Suppressor macrophage (primary cell): ENCODE measurements at places on chromosomes 11 and 22.

DNA sequence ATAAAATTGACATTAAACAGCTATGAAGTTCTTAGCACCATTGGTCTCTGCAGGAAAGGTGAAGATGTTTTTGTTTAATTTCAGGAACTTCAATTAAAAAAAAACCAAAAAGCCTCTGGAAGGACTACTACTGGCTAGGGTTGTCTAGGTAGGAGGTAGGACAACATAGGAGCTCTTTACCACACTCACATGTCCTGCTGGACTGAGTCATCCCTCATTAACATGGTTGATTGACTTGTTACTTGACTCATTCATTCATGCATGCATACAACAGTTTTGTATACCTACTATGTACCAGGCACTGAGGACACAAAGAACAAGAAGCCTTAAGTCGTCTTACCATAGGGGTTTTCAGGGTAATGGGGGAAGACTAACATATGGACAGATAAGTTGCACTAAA lies 216.9 kb upstream of the ARHGAP20 start:
- no peak for DNase-seq

- no peak for DNase-seq
These were observed 48.4 kb upstream of the C11orf58 start for GRCh38 chr11:16690086-16690485.

DNA sequence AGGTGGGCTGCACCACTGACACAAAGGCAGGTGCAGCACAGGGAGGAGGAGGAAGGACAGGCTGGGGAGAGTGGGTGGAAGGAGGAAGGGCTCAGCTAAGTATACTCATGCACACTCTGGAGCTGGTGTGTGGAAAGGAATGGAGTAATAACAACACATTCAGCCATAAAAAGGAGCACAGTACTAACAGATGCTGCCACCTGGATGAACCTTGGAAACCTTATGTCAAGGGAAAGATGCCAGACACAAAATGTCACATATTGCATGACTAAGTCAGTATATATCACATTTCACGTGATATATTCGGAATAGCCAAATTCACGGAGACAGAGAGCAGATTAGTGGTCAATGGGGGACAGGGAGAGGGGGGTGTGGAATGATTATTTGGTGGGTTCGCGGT lies 389.6 kb upstream of the SYN3 start:
- no peak for DNase-seq

DNA sequence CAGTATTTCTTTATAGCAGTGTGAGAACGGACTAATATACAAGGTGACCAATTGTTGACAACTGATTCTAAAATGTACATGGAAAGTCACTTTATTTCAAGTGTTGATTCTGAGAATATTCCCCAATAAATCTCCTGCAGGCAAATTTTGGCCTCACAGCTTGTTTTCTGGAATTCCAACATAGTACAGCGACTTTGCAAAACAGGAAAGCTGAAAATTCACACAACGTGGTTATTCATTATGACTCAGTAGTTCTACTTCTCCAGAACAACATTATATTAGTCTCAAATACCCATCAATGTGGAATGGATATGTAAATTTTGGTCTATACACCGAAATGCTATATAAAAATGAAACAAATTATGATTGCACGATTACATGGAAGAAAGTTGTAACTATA lies 22.5 kb upstream of the OR5AN1 start:
- DNase-seq, result no peak

DNA sequence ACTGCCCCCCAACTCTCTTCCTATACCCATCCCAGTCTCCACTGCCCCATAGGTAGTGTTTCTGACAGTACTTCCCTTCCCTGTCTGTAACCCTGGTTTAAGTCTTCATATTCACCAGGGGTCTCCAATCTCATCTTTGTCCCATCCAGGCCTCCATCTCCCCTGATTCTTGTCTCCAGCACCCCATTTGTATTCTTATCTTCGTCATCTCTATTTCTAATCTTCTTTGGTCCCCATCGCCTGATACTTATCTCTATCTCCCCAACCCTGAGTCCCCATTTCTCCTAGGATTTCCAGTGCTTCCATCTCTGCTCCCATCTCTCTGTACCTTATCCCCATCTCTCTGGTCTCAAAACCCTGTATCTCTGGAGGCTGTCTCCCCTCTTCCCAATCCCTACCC lies 1.8 kb downstream of the PHOX2A start:
- DNase-seq, result no peak

DNA sequence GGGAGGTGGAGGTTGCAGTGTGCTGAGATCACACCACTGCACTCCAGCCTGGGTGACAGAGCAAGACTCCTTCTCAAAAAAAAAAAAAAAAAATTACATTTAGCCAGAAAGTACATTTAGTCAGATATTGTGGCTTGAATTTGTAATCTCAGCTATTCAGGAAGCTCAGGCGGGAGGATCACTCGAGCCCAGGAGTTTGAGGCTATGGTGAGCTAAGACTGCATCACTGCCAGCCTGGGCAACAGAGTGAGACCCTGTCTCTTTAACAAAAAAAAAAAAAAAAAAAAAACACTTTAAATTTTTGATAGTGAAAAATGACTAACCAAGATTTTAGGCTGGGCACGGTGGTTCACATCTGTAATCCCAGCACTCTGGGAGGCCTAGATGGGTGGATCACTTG lies 27.3 kb downstream of the MRTFA start:
- DNase-seq, result no peak

- DNase-seq, result no peak
These were observed 3.3 kb downstream of the FTH1 start for GRCh38 chr11:61964058-61964665.

DNA sequence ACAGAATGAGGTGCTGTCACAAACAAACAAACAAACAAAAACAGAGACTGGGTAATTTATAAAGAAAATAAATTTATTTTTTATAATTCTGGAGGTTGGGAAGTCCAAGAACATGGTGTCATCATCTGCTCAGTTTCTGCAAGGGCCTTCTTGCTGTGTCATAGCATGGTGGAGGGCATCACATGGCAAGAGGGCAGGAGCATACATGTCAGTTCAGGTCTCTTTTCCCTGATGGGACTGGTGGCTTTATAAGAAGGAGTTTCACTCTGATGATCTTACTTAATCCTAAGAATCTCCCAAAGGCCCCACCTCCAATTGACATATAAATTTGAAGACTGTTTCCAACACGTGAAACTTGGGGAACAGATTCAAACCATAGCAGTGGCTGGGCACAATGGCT lies 135.7 kb downstream of the NECTIN1 start:
- no peak for DNase-seq

DNA sequence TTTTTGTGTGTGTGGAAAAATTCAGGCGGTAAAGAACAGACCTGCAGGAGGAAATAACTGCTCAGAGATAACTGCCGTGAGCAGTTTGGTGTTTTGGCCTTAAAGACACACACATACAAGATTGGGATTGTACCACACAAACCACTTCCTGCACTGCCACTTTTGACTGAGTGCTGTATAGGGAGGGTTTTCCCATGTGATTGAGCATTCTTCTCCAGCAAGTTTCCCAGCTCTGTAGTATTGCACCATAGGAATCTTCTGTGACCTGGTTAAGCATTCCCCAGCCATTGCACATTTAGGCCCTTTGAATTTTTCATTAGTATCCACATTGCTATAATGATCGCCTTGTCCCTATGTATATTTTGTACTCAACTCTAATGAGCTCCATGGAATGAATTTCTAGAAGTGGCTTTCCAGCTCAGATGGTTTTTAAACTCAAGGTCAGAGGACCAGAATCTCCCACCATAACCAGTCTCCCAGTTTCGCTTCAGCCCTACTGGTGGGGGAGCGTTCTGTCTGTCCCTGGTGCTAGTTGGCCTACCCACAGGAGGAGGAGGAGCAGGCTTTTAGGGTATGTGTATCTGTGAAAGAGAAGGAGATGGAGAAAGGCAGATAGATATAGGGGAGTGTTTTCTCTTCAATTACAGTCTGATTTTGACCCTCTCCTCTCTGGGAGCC lies 9.3 kb downstream of the CD82 start:
- DNase-seq, result peak; percentile 66

- DNase-seq, result no peak
These were observed 10.4 kb upstream of the CACNA1I start for GRCh38 chr22:39560127-39560526.
